Stimulated activated CD8-positive, alpha-beta memory T cell treated with anti-CD3 and anti-CD28 coated beads, Interleukin-2, amount 100 ng/mL, for 48 hours (primary cell): ENCODE measurements at places on chromosomes 2 and 18.

- no peak for DNase-seq
Observed at GRCh38 chr18:23356915-23357601, 96.0 kb upstream of the RIOK3 start.

DNA sequence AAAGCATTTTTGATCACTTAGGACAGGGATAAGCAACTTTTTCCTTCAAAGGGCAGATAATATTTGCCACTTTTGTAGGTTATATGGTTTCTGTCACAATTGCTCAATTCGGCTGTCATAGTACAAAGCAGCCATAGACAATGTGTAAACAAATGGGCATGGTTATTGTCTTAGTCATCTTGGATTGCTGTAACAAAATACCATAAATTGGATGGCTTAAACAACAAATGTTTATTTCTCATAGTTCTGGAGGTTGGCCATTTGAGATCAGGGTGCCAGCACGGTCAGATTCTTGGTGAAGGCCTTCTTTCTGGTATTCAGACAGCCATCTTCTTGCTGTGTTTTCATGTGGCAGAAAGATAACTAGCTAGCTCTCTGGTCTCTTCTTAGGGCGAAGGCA, 91.2 kb downstream of the TAF4B start:
- DNase-seq, result no peak

GRCh38 chr2:73359915-73360697, 25.5 kb upstream of the ALMS1 start:
- DNase-seq, result no peak

GRCh38 chr2:26942543-26943295, 27.7 kb upstream of the MAPRE3 start:
- peak; percentile 46 for DNase-seq

GRCh38 chr2:173393186-173393585, 38.5 kb downstream of the CDCA7 start:
- no peak for DNase-seq

- no peak for DNase-seq
Observed at GRCh38 chr18:68611311-68611710, 103.6 kb downstream of the TMX3 start.

DNA sequence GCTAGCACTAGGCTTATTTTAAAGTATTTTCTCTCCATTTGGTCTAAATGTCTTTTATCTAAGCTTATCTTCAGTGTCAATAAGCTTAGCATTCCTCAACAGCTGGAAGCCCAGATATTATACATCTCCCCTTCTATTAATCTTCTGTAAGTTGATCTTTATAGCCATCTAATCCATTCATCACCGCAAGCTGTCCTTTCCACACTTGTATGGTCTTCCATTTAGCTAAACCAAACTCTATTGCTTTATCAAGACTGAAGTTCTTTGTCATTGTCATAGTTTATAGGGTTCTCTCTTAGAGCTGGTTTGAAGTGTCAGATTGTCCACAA, 101.3 kb upstream of the GPR45 start:
- DNase-seq, result no peak

GRCh38 chr2:236657215-236657614, 87.6 kb downstream of the ACKR3 start:
- DNase-seq, result no peak

GRCh38 chr2:164737612-164738081, 104.0 kb downstream of the COBLL1 start:
- no peak for DNase-seq

GRCh38 chr18:10111191-10111590, 197.4 kb downstream of the VAPA start:
- DNase-seq, result no peak

DNA sequence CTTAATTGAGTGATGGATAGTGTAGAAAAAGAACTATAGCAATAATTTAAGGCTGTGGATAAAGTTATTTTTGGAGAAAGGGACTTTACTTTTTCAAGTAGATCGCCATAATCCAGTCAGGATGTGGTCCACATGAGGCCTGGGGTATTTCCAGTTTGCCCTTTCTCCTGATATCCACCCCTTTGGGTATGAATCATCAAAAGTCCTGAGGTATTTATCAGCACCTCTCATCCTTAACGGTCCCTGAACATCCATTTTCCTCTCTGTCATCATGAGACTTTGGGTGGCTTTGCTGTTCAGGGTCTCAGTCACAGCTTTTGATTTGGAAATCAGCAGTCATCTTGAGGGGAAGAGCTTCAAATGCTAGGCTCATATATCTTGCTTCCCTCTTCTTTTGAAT, 39.3 kb upstream of the ELAC1 start:
- no peak for DNase-seq

DNA sequence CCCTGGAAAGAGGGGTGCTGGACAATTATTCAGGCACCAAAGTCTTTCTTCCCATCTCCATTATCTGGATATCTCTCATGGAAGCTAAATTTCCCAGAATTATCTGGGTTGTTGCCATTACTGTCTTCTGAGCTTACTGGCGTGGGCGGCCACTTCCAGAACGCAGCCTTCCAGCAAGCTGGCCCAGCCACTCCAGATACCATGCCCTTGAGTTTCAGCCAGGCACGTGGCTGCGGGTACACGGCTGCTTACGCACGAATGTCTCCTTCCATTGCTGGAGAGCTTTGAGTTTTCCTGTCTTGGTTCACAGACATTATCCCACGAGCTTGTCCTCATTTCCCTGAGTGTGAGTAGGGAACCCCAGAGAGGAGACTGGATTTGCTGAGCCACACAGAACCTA, 32.7 kb downstream of the CELF4 start:
- DNase-seq, result no peak

DNA sequence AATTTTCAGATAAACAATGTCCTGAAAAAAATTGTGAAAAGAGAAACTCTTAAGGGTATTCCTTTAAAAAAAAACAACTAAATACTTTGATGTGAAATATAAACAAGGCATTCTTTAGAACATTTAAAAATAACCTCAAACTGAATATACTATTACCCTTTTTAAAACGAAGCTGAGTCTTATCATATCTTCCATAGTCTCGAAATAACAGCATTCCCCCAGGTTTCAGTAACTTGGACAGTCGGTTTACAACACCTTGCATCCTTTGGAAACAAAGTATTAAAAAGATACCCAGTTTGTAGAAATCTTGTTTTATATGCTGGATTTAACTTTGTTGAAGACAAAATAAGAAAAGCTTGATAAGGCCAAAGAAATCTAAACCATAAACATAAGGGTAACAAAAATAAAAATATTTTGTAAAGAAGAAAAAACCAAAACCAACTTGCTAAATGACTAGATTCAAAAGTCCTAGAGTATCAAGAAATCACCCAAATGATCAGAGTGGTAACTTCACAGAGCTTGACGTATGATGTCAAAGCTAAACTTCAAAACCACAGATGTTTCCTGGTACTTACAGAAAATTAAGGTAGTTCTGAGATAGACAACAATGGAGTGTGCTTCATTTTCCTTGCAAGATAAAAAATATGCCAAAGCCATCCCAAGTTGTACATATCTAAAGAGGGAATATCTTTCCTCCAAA, 107.8 kb downstream of the METTL8 start:
- no peak for DNase-seq

DNA sequence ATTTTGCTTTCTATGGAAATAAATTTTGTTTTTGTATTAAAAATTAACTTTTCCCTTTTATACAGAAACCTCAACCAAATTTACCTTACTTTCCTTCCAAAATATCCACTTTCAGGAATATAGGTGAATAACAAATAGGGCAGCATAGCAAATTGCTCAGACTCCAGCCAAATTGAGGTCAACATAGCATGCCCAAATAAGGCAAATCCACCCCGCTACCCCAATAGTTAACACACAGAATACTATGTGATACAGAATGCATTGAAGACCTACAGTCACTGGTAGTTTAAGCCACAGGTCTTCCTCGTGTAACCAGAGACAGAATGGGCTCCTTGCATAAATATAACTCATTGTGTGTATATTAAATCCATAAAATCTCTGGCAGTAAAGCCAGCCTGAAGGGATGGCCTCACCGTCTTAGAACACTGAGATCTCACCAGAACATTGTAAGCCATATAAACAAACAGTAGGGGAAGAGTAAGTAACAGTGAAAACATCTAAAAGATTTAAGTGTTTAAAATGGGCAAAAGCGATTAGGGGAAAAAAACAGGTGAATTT, 72.2 kb downstream of the PMAIP1 start:
- no peak for DNase-seq

DNA sequence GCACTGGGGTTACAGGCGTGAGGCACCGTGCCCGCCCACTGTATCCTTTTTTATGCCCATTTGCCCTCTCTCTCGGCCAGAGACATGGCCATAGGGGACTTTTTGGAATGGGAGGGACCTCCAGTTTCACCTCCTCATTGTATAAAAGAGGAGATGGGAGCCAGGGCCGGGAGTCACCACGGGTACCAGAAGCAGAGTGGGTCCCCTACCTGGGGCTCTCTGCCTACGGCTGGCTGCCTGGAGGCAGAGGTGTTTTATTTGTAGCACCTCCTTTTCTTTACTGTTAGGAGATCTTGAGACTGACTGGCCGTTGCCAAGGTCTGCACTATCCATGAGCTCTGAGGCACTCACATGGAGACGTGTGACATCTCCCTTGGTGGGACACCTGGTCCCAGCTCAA, 162.8 kb downstream of the LDLRAD4 start:
- no peak for DNase-seq

DNA sequence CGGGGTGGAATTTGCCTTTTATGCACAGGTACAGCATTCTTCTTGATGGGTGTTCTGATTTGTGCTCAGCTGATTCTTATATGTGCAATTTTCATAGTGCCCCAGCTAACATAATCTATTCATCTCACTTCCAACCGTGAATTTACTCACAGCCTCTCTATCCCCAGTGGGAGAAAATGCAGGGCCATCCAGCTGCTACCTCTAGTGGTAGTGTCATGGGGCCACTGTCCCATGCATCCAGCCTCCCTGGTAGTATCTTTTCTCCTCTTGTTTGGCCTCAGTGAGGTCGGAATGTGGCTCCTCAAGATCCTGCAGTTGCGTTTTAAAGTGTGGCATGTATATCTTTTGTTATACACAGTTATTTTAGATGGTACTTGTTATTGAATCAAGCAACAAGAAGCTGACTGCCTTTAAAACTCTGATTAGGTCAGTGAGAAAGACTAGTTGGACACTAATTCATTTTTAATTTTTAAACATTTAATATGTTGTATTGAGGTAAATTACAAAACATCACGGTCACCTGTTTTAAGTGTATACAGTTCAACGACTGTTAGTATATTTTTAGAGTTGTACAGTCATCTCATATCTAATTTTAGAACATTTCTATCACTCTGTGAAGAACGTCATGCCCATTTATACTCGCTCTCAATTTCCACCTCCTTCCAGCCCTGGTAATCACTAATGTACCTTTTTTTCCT, 67.9 kb upstream of the TXNDC2 start:
- DNase-seq, result no peak

GRCh38 chr2:164221473-164221872, 399.8 kb downstream of the GRB14 start:
- no peak for DNase-seq

DNA sequence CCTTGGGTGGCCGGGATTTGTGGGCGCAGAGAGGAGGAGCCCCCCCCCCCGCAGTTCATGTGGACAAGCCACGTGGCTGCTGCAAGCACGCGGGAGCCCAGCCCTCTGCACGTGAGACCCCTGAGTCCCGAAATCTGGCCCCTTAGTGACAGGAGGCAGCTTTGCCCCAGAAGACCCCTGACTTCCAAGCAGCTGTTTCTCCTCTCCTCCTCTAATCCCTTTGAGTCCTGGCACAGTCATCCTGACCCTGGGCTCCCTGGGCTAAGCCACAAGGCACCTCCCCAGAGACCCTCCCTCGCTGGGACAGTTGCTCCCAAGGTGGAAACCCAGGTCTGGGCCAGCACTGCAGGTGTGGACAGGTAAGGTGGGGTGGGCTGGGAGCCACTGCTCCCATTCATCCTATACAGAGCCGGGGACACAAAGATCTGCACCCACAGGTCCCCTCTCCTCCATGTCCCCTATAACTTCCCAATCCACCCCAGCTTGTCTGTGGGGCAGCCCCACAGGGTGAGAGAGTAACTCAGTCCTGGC, 923 bp downstream of the TEKT4 start:
- no peak for DNase-seq

DNA sequence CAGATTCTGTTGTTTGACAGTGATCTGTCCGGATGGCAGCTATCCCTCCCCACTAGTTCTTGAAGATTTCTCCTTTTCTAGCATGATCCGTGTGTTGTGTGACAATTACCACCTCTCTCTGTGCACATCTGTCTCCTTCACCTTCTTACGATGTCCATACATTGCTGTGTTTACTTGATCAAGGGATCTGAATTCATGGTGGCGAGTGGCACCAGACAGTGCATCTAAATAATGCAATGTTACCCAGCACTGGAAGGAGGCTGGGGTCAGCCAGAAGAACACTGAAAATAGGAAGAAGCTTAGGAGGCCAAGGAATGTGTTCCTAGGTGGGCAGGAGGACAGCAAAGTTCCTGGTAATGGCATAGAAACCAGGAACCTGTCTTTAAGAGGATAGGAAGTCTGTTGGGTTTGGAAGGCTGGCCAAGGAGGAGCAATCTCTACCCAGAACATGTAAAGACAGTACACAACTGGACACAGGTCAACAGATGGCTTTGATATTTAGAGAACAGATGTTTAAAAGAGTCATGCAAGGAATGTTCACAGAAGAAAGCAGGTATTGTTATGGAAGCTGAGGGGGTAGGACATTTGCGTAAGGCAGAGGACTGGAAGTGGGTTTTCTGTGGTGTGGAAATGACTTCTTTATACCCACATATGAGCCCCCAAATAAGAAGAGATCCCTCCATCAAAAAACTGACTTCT, 126.4 kb downstream of the HRH4 start:
- no peak for DNase-seq

GRCh38 chr2:109217362-109218086, 88.5 kb downstream of the SH3RF3 start:
- DNase-seq, result no peak

DNA sequence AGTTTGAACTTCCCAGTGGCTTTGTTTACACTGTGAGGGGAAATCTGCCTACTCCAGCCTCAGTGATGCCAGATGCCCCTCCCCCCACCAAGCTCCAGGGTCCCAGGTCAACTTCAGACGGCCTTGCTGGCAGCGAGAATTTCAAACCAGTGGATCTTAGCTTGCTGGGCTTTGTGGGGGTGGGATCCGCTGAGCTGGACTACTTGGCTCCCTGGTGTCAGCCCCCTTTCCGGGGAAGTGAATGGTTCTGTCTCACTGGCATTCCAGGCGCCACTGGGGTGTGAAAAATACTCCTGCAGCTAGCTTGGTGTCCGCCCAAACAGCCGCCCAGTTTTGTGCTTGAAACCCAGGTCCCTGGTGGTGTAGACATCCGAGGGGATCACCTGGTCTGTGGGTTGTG, 70.0 kb upstream of the NEUROD1 start:
- DNase-seq, result no peak

DNA sequence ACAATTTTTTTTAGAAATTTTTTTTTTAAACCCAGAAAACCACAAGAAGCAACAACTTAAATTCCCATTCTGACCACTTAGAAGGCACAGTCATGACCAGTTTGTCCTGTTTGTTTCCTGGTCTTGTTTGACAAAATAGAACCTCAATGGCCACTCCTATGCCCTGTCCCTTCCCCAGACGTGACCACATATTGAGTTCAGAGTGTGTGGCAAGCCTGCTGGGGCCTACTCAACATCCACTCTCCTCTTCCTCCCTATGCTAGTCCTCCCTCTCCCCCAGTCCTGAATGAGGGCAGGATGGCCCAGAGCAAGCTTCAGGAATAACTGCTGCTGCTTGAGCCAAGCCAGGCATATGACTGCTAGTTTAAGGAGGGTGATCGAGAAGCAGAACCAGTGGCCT, 89.6 kb downstream of the PRELID3A start:
- no peak for DNase-seq

GRCh38 chr2:152618193-152618564, 99.1 kb downstream of the PRPF40A start:
- no peak for DNase-seq
